ENCODE measurements at places on chromosomes 2 and 18.

DNA sequence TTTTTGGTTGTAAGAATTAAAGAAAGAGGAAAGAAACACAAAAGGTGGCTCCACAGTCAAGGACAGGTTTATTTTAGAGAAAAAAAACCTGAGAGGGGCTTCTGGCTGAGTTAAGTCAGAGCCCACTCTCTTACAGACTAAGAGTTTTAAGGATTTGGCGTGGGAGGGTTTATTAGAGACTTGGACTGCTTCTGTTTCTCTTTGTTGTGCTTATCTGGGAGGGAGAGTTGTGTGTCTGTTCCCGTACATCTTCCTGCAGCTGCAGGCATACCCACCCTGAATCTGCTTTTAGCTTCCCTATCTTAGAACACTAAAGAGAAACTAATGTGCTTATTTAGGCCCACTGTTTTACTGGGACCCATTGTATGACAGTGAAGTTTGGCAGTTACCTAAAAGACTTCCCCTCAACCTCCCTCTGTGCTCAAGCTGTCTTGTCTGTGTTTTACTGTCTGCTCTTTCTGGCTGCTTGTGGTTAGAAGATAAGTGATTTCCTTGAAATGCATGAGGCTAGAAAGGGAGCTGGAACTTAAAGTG, 2.7 kb downstream of the RSAD2 start:
- DNase-seq = no peak

GRCh38 chr2:26847655-26848335, at the start of gene DPYSL5:
TSS of gene DPYSL5 (plus strand) at chr2:26848132. CDS start at chr2:26898500, 50,368 bp downstream.
- DNase-seq = no peak

DNA sequence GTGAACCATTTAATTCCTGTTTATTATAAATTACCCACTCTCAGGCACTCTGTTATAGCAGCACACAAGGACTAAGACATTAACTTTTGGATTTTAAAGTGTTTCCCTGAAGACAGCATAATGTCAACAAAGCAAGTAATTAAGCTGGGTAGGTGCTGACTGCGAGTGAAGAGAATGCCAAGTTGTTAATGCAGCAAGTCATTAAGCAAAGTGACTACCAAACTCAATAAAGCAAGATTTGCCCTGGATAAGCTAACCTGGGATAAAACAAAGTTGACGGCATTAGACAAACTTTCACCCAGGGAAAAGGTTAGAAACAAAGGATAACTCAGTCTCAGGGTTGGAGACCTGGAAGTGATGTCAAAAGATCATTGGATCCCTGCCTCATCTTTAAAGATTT, 28.4 kb upstream of the NABP1 start:
- DNase-seq = no peak

- DNase-seq = no peak
Measured at GRCh38 chr2:156445296-156446220, 9.4 kb downstream of the GPD2 start.

GRCh38 chr18:55863391-55863706, 275.4 kb upstream of the TCF4 start:
- DNase-seq = no peak

- DNase-seq = no peak
Measured at GRCh38 chr18:46406539-46406932, 250.5 kb downstream of the LOXHD1 start.

DNA sequence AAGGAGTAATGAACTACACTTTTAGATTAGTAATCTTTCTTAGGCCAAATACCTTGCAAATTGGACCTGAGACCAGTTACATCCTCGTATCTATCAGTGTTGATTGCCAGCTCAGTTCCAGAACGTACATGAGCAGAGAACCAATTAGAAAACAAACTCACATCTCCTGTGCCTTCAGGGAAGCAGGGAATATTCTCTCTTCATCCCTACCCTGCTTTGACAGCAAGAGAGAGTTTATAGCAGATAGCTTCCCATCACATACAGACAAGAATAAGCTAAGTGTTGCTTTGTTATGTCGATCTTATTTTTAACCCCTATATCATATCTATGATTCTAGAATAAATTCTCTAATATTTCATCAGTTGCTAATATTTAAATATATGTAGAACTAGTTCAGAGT, 181.8 kb downstream of the DSC3 start:
- no peak for DNase-seq

GRCh38 chr18:9552191-9552590, 62.2 kb downstream of the PPP4R1 start:
- no peak for DNase-seq

- DNase-seq = no peak
Measured at GRCh38 chr2:173978447-173978846, 13.3 kb upstream of the SP3 start.

DNA sequence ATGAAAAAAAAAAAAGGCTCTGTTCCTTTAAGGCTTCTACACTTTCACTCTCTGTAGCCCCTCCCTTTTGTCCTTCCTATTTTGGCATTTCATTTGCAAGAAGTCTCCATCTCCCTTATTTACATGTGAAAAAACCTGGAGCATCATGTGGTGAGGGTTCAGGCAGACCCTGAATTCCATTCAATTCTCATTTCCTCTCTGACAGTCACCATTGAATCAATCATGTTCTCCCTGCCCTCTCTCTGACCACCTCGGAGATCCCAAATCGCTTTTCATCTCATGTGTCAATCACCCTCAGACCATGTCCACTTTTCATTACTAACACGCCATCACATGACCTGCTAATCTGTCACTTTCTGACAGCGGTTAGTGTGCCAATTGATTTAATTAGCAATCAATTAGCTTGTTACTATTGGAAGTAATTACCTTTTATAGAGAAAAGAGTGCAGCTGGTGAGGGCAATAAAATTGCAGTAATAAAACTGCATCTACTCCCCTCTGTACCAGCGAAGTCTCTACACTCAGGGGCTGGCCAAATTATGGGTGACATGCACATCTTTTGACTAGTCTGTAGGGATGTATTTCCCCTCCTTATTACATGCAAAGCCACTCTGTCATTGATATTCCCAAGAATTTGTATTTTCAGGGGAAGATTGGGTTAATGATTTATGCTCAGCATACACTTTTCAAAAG, 317.4 kb downstream of the EN1 start:
- no peak for DNase-seq
